ENCODE measurements at places on chromosomes 6 and 20.

- no peak for DNase-seq
Observed at GRCh38 chr6:140812636-140813035, 1320.1 kb upstream of the GJE1 start.

DNA sequence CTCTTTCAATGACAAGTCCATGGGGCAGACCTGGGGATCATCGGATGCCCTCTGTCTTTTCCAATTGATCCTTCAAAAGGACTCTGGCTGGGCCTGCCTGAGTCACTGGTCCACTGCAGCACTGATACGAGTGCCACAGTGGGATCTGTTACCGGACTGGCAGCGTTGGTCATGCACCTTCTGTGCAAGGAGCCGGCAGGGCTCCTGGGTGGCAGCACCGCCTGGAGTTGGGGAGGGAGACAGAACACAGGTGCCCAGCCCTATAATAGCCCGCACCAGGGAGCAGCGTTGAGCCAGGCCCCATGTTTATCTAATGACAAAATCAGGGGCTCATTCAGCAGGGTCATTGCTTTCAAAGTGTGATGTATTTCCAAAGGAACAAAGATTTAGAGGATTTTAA, 64.2 kb upstream of the NXT1 start:
- DNase-seq: no peak

DNA sequence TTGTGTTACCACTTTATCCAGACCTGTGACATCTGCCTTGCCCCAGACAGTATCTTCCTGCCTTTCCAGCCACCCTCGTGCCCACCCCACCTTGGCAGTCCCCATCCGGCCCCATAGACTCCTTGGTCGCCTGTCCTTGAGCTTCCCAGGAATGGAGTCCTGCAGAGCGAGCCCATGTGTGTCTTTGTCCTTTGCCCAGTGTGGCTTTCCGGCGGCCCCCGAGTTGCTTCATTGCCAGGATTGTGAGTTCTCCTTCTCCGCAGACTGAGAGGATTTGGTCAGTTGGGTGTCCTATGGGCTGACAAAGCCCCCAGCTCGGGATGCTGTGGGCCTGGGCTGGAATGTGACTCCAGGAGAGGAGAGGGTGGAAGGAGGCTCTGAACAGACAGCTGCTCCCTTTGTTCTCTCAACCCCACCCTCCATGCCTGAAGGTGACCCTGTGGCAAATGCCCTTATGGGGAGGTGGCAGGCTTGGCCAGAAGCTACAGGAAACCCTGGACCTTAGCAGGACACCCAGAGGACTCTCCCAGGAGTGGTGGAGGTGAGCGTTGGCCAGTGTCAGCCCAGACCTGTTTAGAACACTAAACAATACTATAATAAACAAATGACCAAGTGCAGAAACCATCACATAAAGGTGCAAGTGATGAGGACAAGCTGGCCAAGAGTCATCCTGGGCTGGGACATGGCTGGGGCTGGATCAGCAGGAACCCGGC, 1.9 kb upstream of the CST1 start:
- no peak for DNase-seq

GRCh38 chr20:24018796-24019195, 30.2 kb upstream of the GGTLC1 start:
- no peak for DNase-seq

DNA sequence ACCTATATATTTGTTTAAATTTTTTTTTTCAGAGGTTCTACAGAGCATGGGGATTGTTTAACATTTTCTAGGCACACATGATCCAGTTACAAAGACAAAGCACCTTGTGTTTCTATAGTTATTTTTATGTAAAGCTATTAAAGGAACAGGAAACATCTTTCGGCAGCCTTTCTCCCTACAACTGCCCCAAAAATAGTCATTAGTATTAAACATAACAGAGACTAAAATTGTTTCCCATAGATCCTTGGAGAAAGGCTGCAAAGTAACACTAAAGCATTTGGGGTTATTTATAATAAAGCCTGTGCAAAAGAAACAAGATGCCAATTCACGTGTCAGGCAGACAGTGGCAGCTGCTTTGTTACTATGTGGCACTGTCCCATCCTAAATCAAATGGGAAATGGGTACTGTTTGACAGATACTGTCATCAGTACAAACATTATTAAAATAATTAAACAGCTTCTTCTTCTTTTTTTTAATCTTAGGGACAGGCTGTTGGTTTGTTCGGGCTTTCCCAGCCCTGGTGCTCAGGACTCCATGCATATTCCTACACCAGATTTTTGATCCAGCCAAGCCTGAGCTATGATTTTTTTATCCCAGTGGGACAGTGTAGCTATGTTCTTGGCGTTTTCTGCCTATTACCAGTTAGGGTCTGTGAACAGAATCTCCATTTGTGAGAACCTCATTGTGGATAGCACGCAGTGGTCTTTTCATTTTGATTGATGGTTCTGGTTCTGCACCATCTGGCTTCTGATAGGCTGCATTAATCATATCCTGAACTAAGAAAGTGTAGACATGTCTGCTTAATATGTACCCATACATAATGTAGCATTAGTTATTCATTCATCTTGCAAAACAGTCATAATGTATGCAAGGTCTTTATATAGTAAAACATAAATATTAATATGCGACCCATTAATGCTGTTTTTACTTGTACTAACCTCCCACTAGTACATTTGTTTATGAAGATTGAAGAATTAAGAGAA, 460.4 kb upstream of the SOX4 start:
- DNase-seq: no peak

- no peak for DNase-seq
Observed at GRCh38 chr6:147906361-147906760, 397.9 kb downstream of the SAMD5 start.

GRCh38 chr6:168885751-168886742, 367.6 kb downstream of the THBS2 start:
- no peak for DNase-seq

- no peak for DNase-seq
Observed at GRCh38 chr20:52179331-52180179, 12.0 kb downstream of the ZFP64 start.

- peak; percentile 10 for DNase-seq
Observed at GRCh38 chr6:42960243-42961019, at the start of gene GNMT. GNMT (plus strand) TSS chr6:42960754; CDS start chr6:42960768, 14 bp downstream.

DNA sequence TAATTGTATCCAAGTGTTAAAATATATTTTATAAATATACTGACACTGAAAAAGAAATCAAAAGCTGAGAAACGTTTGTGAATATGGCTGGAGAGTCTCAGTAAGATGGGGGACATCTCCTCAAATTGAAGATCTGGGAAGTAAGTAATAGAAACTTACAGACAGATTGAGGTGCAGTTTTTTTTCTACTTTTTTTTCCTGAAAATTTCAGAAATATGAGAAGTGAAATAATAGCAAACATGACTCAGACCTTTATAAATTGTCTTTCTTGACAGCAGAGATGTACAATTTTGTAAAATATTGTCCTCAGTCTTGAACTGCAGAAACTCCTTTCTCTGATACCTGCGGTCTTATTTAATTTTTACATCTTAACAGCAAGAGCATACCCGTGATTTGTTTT, 347.1 kb downstream of the UTRN start:
- DNase-seq: no peak

DNA sequence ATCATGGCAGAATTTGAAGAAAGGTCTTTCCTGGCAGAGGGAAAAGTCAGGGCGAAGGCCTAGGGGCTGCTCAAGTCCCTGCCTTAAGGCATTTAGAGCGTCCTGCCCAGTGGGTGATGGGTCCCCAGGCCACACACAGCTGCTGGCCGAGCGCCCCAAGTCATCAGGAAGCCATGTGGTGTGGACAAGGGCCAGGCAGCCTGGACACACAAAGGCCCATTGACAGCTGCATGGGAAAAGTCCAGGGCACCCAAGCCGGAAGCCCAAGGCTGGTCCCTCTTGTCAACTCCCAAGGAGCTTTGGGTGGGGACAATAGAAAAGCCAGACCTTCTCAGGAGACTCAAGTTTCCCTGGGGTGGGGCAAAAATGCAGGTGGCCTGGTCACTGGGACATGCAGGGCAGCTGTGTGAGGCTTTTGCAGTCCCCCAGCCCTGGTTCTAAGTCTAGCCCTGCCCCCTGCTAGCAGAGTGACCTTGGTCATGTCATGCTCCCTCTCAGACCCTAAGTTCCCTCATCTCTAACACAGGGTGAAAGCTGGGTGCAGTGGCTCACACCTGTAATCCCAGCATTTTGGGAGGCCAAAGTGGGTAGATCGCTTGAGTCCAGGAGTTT, 44.3 kb upstream of the PTGIS start:
- no peak for DNase-seq

DNA sequence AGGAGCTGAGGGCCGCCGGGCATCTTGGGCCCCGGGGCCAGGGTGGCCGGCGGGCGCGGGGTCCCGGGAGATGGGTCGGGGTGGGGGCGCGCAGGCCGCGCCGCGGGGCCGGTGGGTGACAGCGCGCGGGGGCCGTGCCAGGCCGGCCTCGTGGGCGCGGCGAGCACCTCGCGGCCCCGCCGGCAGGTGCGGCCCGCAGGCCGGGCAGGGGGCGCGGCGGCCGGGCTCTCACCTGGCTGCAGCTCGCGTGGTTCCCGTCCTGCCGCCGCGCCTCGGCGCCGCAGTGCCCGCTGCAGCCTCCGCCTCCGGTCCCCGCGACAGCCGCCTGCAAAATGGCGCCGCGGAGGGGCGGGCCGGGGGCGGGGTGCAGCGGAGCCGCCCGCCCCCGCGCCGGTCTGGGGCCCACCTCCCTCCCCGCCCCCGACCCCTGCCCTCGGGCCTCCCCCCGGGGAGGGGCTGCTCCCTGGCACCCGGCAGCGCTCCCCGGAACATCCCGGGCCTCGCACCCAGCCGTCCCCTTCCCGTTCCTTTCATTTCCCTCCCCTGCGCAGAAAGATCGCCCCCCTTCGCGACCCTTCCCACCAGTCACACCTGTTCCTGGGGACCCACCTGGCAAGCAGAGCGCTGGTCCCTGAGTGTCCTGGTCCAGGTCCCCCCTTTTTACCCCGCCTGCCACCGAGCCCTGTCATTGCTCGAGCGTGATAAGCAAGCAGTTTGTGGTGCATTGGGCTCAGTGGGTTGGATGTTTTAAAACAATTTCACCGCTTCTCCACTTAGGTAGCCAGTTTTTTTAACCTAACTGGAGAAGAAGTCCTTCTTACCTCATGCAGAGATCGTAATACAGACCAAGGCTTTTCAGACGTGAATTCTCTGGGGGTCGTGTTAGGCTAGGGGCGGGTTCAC, at the start of gene SLC23A2:
Gene SLC23A2 (minus strand): TSS at position 337 of the 903 bp plus-strand sequence. CDS start 68,948 bp downstream, outside the sequence.
- peak; percentile 56 for DNase-seq

GRCh38 chr6:104325341-104326172, 534.2 kb downstream of the HACE1 start:
- DNase-seq: no peak

DNA sequence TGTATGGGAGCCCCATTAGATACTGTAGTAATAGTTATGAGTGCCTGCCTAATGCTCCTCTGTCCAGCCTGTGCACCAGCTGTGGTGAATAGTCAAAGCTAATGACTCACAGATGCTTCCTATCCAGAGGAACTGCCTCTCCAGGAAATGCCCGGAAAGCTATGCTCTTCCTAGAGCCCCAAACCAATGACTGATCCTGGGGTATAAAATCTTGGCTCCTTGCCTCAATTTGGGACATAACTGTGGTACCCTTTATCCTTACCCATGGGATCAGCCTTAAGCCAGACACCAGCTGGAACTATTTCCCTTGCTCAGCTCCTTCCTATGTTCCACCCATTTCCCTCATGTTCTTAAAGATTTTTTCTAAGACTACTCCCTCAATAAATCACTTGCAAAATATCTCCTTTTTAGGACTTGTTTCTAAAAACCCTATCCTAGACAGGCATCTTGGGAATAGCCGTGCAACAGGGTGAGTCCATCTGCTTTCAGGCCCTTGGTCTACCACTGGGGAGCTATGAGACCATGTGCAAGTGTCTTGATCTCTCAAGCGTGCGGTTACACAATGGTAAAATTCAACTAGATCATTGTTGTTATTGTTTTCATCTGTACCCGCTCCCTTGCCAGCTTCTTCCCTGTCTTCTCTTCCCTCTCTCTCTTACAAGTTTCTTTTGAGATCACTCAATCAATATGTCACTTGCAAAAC, 283.7 kb downstream of the BTBD3 start:
- DNase-seq: no peak

DNA sequence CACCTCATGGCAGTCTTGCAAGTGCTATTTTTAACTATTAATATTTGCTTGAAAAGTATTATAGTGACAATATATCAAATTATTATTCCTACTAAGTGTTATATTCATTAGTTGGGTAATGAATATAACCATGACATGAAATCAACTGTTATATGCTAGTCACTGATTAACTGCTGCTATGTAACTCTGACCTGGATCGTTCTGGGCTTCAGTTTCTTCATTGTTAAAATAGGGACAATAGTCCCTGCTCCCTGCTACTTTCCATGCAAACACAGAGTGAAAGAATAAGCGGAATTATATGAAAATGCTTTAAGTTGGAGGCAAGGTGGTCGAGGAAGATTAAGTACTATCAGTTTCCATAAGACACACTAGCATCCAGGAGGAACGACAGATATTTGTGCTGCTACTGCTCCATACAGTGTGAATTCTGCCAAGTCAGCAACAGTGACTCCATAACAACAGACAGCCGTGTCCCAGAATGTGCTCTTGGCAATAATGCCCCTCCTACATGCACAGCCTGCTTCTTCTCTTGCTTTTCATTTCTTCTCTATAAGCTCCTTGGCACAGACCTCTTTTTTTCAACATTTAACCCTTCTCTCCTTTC, 107.2 kb downstream of the CHD6 start:
- DNase-seq: no peak

DNA sequence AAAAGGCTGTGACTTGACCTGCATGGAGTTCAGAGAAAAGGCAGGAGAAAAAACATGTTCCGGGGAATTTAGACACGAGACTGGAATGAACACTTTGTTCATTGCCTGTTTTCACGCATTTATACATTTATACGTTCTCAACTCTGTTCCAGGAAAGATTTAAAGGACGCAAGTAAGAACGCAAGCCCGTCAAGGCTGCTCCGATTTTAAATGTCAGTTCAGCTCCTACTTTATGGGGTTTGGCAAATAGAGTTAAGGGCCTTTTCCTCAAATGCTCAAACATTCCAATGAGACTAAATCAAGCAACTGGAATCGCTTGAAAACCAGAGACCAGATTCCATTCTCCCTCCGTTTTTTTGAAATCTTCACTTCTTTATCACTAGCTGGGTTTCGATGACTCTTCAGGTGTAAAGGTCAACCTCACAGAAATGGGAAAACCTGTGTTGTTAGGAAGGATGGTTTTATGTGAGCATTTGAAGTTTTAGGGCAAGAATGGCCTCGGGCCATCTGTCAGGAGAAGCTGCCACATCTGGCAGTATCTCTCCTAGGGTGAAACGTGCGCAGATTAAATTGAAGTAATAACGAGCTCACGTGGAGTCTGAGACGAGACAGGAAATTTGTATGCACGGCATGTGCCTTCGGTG, 24.9 kb downstream of the TTLL2 start:
- DNase-seq: no peak

GRCh38 chr20:23065266-23066201, 16.1 kb upstream of the THBD start:
- DNase-seq: no peak

DNA sequence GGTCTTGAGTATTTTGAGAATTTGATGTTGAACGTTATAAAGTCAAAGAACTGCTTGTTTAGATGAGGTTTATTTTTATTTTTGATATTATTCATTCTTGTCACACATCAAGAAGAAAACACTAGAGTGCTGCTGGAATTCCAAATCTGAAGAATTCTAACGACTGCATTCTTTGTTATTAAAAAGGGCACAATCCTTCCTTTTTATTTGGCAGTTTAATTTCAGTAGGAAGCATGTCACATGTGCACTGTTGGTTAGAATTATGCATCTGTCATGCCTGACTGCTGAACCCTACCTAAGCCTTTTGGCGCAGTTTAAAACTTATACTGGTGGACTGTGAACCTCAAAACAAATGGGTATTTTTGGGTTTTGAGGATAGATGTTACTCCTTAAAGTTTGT, 4.0 kb downstream of the ID4 start:
- DNase-seq: no peak

All from T-helper 2 cell (primary cell).